Thoracic aorta (tissue), 2 donors: ENCODE measurements at places on chromosomes 16 and 17. TPM values are rescaled to one million over a fixed set of nuclear protein-coding genes. Genes with fewer than 3 reads are reported as not detected.

MYH2 gene
- 11.9 TPM for total RNA-seq

GRCh38 chr16:23113185-23113584 lies 36.1 kb downstream of the USP31 start:
- DNase-seq: no peak

DNA sequence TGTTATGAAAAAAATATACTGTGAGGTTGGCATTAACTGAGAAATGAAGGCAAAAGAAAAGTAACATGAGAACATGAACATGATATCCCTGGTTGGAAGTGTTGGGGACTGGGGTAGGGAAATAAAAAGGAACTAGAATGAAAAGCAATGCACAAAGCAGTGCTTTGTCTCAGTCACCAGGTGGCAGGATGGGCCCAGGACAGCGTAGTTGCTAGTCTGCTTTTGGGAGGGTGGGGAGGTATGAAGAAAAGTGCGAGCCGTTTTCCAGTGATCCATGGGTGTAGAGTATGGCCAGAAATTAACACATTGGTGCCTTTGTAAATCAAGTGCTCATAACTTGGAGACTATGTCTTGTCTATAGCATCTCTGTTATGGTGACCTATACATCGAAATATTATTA lies 662.5 kb upstream of the SALL1 start:
- DNase-seq: no peak

GRCh38 chr16:20948444-20948843 lies 47.9 kb downstream of the LYRM1 start:
- DNase-seq: no peak
